ENCODE measurements at places on chromosomes 7 and 10.

DNA sequence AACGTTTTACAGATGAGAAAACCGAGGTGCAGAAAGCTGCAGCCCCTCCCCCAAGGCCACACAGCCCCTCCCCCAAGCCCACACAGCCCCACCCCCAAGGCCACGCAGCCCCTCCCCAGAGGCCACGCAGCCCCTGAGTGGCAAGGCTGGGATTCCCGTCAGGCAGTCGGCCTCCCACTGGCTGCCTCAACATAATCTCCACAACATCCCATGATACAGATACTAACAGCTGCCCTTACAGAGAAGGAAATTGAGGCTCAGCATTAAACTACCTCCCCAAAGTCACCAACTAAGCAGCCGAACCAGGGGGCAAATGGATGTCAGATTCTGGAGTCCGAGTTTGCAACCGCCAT is 15.9 kb downstream of the SH3PXD2A start:
- no peak for DNase-seq

- peak; percentile 71 for DNase-seq
Observed at GRCh38 chr7:127588697-127589482, 679 bp downstream of the ARF5 start.

GRCh38 chr7:132618271-132618955 is 42.1 kb upstream of the PLXNA4 start:
- peak; percentile 38 for DNase-seq

DNA sequence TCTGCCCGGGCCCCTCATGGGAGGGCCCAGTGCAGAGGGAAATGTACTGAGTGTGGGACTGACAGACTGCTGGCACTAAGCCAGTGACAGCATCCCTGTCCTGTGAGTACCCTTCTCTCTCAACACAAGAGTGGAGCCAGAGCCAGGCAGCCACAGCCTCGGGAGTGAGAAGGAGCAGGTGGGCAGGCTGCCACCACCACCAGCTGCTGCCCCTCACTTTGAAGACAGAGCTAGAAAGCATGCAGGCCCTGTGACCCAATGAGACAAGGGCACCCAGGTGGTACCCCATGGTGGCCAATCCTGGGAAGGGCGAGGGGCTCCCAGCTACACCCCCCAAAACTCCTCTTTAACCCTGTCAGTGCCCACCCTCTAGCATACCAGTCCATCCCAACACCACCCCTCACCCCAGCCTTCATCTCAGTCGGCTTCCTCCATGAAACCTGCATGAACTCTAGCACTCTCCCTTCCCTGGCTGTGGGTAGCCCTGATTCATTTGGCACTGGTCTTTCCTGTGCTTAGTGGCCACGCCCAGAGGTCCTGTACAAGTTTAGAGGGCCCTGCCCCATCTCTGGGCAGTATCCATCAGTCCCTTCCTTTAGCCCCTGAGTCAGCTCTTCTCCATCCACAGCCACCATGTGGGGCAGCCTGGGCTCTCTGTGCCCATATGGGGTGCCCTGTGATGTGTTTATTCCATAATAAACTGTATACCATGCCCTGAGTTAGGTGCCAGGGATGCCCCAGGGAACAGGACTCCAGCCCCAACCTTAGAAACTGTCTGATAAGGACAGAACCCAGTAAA is 207.0 kb upstream of the ZMIZ1 start:
- DNase-seq = no peak

DNA sequence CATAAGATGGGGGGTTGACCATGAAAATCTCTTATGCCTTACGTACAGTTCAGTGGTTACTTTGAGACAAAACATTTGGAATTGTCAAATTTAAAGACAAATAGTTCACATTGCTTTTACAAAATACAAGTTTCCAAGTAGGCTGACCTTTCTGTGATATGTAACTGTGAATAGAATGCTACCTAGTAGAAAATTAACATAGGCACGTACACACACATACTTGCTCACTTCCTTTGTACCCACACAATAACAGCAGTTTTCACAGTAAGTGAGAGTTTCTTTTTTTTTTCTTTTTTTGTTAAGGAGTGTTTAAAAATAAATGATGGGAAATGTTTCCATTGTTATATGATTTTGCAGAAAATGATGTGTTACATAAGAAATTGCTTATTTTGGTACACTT is 53.3 kb upstream of the SP8 start:
- no peak for DNase-seq

DNA sequence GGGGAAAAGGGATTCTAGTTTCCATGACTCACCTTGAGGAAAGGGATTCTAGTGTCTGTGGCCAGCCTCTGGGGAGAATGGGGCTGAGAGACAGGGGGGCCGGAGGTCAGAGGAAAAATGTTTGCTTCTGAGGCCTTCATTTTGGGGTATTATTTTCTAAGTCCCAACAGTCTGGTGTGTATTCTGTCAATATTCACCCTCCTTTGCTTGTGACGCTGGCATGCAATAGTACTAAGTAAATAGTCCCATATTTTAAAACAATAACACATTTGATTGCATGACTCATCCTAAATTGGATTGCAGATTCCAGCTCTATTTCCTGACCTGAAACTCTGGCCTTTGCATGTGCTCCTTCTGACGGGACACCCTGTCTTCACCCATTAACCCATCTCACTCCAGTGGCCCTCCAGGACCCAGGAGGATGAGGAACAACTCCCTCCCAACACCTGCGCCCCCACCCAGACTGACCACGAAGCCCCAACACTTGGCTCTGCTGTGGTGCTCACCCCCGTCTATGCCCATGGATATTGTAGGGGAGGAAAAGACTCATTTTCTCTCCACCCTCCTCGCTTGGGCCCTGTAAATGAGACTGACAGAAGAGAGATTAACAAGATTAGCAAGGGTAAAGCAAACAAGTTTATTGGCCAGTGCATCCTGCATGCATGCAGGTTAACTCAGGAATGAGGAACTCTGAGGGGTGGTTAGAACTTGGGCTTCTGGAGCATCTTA is 495.6 kb upstream of the KLF6 start:
- peak; percentile 53 for DNase-seq

DNA sequence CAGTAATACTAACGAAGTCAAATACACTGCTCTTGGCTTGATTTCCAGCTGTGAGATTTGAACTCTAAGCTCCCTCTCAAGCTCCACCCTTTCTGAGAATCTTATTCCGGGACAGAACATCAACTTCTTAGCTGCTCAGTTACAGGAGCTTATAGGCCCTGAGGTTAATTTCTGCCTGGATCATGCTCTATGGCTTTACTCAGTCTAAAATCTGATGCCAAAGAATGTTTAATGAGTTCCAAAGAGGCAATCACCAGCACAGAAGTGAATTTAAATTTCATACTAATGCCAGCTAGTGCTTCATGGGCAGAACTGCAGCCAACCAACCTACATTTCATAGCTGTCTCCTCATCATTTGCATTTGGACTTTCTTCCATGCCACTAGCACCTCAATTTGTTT is 707.2 kb downstream of the MAGI2 start:
- DNase-seq = no peak

GRCh38 chr10:43965918-43966570 is 317.4 kb upstream of the ZNF32 start:
- no peak for DNase-seq

- no peak for DNase-seq
Observed at GRCh38 chr10:131673396-131673795, 227.4 kb upstream of the PPP2R2D start.

DNA sequence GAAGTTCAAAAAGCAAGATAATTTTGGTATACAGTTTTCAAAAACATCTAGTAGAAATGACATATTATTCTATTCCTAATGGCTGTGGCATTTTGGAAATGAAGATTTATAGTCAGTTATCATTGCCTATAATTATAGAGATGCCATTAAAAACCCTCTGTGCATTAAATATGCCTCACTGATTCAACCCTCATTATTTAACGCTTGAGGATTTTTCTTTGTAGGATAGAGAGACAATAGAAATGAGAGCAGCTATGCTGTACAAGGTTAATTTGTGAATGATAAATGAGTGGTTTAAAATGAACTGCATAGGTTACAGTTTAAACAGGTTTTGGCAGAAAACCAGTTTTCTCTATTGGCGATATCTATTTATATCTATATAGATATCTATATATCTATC is 32.2 kb upstream of the SEMA3A start:
- no peak for DNase-seq

GRCh38 chr10:68135362-68135761 is 26.1 kb downstream of the MYPN start:
- peak; percentile 44 for DNase-seq

- DNase-seq = no peak
Observed at GRCh38 chr7:35555934-35556333, 139.0 kb downstream of the HERPUD2 start.

DNA sequence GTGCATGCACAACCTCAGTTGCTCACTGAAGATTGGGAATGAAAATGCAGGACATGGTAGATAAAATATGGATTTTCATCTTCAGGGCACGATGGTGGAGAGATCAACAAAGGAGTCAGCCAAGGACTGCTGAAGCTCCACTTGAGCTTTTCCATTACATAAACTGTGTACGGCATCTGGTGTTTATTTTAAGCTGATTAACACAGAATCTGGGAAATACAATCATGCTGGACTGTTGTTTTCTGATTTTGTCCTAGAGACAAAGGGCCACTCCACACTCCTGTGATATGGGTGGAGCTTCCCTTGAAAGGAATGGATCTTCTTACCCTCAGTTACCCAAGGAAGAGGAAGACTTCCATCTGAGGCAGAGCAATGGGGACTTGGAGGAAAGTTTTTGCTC is 120.6 kb downstream of the SAMD9 start:
- no peak for DNase-seq

- no peak for DNase-seq
Observed at GRCh38 chr7:76202666-76203030, 952 bp downstream of the SRRM3 start.

DNA sequence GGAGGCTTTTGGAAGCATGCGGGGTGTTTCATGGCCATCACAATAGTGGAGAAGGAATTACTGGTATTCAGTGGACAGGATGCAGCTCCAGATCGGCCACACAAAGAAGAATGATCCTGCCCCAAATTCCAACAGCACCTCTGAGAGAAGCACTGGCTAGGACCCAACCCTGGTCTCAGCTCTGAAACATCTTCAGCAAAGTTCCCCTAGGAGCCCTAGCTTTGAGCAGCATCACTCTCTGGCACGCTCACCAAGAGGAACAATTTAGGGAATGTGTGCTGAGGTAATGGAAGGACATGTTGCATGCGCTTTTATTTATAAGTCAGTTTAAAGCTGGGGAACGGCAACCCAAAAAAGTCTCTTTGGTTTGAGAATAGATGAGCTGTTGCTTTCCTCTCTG is 5.5 kb upstream of the OPN1SW start:
- DNase-seq = peak; percentile 89

DNA sequence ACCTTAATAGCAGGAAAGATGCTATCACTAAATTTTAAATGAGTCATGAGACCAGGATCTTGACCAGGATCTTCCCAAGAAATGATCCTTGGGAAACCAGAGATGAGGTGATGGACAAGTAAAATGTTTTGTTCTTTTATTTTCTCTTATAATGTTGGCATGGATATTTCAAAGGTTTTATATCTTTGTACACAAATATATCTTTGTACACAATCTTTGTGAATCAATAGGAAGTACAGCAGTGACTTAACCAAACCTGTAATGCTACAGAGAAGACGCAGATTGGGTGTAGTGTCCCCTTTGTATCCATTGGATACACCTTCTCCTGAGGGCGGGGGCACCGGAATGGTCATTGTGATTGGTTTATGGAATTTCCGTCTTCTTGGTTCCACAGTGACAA is 180.1 kb upstream of the CCDC6 start:
- DNase-seq = no peak

GRCh38 chr10:75350791-75351190 is 50.8 kb downstream of the ZNF503 start:
- DNase-seq = no peak

DNA sequence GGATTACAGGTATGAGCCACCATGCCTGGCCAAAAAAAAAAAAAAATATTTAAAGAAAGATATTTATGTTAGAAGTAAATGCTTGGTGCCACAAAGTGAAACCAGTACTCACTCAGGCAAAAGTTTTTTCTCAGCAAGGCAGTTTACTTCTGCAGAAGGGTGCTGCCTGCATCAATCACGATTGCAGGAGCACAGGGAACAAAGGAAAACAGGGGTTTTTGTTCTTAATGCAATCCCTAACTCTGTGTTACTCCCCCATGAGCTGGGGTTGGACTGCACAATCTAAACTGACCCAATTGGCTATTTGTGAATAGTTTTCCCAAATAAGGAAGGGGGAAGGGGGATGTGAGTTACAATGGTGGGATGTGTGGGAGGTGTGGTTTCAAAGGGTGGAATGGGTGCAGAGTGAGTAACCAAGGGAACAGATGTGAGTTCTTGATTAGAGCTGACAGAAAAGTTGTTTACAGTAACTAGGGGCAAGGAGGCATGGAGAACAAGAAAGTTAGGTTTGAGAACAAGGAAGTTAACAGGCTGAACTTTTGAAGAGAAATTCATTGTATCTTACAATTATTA is 255.4 kb downstream of the TYW1 start:
- no peak for DNase-seq

GRCh38 chr10:70478191-70479164 is at the start of gene PALD1:
Gene PALD1, plus strand, starts transcription at chr10:70478767. Its CDS starts 47,185 bp downstream, at chr10:70525952.
- DNase-seq = peak; percentile 78

GRCh38 chr10:33301097-33301789 is 33.2 kb downstream of the NRP1 start:
- no peak for DNase-seq

DNA sequence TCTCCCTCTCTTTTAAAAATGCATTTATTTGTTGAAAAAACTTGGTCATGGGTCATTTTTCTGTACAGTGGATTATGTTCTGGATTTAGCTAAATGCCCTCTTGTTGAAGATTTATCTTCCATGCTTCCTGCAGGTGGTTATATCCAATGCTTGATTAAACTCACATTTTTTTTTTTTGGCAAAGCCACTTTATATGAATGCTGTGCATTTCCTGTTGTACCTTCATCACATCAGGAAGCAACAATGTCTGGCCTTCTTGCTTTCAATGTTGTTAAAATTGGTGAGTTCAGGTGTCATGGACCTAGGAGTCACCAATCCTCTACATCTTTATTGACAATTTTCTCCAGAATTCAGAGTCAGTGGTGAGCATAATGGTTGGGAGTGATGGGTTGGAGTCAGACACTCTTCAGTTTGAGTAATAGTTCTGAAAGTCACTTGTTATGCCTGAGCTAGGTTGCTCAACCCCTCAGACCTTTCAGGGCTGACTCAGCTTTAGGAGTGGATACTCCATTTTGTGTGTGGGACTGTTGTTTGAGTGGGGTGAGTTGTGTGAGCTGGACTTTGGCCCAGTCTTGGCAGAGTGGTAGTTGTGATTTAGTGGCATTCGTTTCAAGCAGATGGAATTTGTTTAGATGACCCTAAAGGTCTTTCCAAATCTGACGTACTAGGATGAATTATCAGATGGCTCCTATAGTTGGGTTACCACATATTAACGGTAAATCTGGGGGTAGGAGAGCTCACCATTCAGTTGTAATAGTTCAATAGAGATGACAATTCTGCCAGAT is 213.5 kb upstream of the ZNF32 start:
- peak; percentile 79 for DNase-seq

GRCh38 chr7:158856883-158857668 is 718 bp downstream of the DYNC2I1 start:
- DNase-seq = no peak
